ENCODE measurements at places on chromosomes 11 and 22.

GRCh38 chr11:68090706-68091105 lies 30.5 kb downstream of the CHKA start:
- no peak for DNase-seq

GRCh38 chr11:5605849-5606248 lies 9.4 kb downstream of the TRIM6 start:
- DNase-seq, result no peak

DNA sequence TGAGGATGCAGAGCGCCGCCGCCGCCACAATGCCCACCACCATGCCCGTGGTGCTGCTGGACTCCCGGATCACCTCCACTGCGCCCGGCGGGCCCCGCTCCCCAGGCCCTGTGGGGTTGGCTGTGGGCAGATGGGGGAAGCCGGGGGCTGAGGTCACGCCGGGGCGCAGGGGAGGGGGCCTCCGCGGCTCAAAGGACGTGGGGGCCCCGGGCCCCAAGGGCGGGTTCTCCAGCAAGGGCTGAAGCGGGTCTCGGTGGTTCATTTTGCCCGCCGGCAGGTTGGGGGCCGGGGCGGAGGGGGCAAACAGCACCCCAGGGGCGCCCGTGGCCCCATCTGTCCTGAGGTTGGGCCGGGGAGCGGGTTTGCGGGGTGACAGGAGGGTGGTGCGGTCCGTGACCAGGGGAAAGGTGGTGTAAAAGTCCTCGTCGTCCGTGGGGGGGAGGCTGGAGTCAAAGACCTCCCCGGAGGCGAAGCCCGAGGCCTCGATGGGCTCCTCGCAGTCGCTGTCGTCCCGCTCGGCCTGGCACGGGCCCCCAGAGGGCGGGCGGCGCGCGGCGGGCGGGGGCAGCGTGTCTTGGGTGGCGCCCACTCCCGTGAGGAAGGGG lies 16.5 kb downstream of the SLC22A12 start:
- no peak for DNase-seq

GRCh38 chr11:111557425-111558111 lies 17.0 kb downstream of the LAYN start:
- no peak for DNase-seq

DNA sequence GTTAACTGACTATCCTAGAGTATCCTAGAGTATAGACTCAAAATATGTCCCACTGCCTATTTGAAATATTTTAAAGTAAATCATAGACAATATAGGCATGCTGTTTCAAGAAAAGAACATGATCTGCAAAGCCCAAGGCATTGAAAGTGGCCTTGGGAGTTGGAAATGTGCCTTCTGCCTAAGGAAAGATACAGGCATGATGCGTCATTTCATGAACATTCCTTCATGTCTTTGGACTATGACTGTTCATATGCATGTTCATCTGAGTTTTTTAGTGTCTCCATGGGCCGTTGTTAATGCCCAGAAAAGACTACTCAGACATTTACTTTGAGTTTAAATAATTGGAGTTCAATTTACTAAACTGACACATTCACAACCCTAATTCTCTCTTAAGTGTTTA lies 69.7 kb upstream of the PRDM11 start:
- no peak for DNase-seq

GRCh38 chr22:28411125-28411524 lies 268.5 kb downstream of the TTC28 start:
- no peak for DNase-seq
